ENCODE measurements at places on chromosomes 6 and 20. TPM values are rescaled to one million over a fixed set of nuclear protein-coding genes. Genes with fewer than 3 reads are reported as not detected.

DNA sequence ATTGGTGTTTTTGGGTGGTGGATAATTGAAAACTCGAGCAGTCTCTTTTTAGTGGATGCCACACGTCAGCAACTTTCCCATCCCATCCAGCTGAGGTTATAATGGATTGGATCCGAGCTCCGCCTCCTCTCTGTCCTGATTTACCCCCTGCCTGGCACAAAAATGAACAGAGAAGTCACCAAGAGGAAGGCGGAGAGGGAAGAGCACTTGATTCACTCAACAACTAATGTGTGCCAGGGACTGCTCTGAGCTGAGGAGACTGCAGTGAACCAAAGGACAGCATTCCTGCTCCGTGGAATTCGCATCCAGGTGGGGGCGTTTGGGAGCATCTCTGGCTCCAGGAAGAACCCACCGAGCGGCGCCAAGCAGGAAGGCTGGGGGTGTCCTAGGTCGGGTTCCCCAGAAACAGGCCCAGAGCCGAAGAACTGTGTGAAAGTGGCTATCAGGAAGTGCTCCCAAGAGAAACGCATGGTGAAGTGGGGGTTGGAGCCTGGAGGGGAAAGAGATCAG lies 95.8 kb upstream of the NAA20 start:
- DNase-seq, result no peak

GRCh38 chr20:3929713-3930060 lies 40.5 kb downstream of the PANK2 start:
- peak; percentile 22 for DNase-seq

- peak; percentile 67 for DNase-seq
These were observed 1.5 kb downstream of the WDR27 start for GRCh38 chr6:169700296-169700695.

GRCh38 chr6:37275350-37275749 lies 17.4 kb upstream of the TMEM217 start:
- no peak for DNase-seq

DNA sequence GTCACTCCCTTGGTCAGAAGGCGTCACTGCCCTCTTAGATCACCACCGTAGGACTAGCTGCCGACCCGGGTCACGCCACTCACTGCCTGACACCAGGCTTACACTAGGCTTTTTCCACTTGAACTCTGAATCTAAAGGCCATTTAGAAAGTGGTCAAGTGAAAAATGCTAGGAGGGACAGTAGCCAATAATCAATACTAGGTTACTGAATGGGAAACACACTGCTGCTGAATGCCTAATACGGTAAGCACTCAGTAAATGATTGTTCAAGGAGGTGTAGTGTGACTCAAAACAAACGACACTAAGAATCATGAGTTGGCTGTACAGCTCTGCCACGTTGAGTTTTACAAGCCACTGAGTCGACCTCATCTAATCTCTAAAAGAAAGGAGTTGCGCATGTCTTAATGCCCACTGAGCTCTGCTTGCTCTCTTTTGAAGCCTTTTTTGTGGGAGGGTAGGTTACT lies 760 bp upstream of the IBTK start:
- DNase-seq, result peak; percentile 89

DNA sequence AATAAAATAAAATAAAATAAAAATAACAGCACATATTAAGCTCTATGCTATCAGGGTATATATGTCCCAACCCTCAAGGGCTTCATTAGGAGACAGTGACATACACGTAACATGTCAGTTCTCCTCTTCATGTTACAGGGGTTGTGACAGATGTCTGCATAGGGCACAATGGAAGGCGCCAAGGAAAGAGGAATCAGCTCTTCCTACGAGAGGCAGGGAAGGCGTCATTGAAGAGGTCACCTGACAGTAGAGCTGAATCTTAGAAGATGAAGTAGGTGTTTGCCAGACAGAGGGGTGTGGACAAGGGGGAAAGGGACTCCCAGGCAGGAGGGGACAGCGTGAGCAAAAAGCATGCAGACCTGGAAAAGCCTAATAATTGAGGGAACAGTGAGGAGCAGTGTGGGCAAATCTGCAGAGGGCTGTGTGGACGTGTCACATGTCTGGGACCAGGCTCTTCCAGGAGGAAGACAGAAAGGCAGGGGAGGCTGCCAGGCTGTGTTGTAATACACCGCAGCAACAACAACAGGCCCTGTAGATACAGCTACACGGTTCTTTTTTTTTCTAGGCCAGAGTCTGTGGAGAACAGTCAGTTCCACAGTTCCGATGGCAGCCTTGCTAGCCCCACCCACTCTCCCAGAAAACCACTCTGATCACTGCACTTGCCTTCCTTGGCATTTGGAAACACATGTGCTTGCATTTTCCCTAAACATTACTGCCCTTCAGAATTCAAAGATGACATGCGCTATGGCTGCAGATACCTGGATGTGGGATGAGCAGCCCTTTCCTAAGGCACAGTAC lies 2.5 kb upstream of the FKBP5 start:
- DNase-seq, result peak; percentile 90

DNA sequence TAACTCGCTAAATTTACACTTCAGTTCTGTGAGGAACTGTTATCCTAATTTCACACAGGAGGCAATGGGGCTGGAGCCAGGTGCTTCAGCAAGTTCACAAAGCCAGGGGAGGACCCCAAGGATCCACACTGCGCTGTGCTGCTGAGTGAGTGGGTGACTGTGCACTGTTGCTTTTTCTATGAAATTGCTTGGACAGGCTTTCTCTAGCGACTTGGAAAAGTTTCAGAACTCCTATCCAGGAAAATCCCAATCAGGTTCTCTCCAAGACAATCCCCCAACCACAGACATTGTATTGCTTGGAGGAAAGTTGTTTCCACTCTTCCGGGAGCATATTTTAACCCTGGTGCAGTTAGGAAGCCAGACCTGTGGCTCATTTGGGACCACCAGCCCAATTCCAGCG lies 175.9 kb upstream of the CST7 start:
- DNase-seq, result no peak

DNA sequence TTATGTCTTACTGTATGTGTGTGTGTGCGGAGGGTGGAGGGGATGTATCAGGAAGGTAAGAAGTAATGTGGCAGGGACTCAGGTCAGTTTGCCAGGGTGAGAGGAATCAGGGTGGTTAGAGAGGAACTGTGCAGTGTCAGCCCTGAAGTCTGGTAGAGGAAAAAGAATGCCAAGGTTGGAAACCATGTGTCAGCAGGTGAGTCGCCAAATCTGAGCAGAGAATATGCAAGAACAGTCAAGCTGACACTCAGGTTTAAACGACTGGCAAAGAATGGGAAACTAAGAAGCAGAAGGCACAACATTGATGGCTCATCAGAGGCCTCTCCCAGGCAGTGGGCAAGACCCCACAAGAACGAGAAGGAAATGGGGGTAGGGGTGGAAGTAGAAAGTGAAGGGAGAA lies 107.5 kb upstream of the TBX18 start:
- no peak for DNase-seq

GRCh38 chr20:33169176-33169794 lies 1.3 kb downstream of the BPIFA2 start:
- DNase-seq, result no peak

- peak; percentile 25 for DNase-seq
These were observed 223.6 kb upstream of the RREB1 start for GRCh38 chr6:6884193-6884627.

- DNase-seq, result no peak
These were observed 131.7 kb downstream of the DNAH8 start for GRCh38 chr6:38846844-38847243.

DNA sequence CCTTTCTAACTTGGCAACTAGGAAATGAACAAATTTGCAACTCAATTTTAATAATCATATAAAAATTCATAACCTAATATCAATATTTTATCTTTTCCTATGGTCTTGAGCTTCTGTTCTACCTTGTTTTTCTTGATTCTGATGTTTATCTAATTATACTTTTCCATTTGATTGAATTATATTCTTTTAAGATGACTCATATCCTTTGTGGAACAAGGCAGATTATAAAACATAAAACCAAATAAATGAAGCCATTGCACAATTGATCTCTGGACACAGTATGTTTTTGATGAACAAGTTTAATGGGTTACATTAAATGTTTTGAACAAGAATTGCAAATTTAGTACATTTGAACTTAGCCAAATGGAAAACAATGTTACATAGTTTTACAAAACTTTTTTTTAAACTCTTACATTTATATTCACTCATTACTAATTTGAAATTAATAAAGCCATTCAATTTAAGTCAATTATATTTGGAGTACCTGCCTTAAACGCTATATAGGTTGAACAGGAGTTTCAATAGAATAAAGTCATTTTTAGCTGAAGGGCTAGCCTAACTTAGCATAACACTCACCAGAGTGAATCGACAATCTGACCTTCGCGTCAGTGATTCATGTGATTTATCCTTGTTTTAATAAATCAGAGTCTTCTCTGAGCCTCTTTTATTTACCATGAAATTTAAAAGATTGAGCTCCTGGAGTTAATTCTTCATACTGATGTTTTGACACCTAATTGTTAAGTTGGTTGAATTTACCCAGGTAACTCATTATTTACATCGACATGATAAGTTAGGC lies 3.8 kb downstream of the NCOA7 start:
- DNase-seq, result peak; percentile 73

GRCh38 chr6:1191141-1191630 lies 120.7 kb upstream of the FOXQ1 start:
- DNase-seq, result no peak

CITED2 gene
- 297 TPM for total RNA-seq

CALHM6 gene
- total RNA-seq, result not detected

ASIP gene
- total RNA-seq, result not detected

RSPH9 gene
- 0.86 TPM for total RNA-seq

WFDC10B gene
- not detected for total RNA-seq
